Activated CD8-positive, alpha-beta T cell treated with anti-CD3 and anti-CD28 coated beads for 36 hours (primary cell): ENCODE measurements at places on chromosomes 13 and 19. TPM values are rescaled to one million over a fixed set of nuclear protein-coding genes. Genes with fewer than 3 reads are reported as not detected.

The CYP2A6 gene
- total RNA-seq: not detected

The PDE4A gene
- total RNA-seq: 25.5 TPM

The RUBCNL gene
- 0.74 TPM for total RNA-seq

GRCh38 chr13:44769686-44770085 is 193.6 kb upstream of the TSC22D1 start:
- no peak for DNase-seq

- DNase-seq: peak; percentile 48
These were observed 475 bp downstream of the MRPL57 start for GRCh38 chr13:21176982-21177284.

DNA sequence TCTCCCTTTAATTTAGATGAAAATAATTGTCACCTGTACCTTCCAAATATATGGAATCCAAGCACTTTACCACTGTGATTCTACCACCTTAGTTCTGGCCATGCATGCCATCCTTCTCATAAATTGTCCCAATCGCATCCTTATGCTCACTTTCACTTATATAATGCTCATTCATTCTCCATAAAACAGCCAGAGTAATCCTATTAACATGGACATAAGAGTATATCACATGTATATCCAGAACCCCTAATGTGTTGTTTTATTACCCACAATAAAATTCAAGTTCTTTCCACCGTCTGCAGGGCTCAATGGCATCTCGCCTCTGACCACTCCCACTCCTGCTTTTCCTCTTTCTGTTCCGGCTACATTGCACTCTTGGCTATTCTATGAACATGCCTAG is 597.5 kb upstream of the MIR17HG start:
- DNase-seq: no peak

DNA sequence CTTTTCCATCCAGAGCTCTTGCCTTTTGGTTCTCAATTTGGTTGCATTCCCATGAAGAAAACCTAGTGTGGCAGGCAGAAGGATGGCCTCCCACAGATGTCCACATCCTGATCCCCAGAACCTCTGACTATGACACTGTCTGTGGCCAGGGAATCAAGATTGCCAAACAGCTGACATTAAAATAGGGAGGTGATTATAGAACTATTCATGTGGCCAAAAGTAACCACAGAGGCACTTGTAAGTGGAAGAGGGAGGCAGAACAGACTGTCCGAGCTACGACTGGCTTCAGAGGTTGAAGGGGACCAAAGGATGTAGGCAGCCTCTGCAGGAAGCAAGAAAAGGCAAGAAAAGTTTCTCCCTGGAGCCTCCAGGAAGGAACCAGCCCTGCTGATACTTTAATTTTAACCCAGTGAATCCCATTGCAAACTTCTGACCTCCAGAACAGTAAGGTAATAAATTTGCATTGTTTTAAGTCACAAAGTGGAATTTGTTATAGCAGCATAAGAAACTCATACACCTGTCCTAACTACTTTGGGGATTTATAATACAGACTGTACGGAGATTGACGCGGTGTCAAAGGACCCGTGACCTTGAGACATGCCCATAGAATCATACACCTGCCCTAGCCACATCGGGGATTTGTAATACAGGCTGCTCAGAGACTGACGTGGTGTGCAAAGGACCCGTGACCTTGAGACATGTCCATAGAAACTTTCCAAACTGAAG is 106.5 kb downstream of the ATP11A start:
- DNase-seq: no peak

- DNase-seq: no peak
These were observed 7.1 kb upstream of the POU4F1 start for GRCh38 chr13:78610381-78610883.

DNA sequence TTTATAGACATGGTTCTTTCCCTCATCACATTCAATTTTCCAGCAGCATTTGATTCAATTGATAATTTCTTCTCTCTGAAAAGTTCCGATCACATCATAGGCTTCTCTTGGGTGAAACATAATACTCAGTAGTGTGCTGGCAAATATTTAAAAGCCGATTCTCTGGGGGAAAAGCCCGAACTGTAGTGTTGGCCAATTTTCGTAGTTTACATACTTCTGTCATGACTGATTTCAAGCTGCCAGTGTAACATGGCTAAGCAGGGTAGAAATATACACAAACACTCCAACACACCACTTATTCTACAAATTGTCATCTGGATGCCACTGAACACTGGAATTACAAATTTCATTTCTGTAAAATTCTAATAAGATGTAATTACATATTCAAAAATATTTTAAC is 56.1 kb upstream of the FREM2 start:
- DNase-seq: no peak

GRCh38 chr19:13784731-13785452 is 10.4 kb upstream of the ZSWIM4 start:
- peak; percentile 85 for DNase-seq

GRCh38 chr13:43094901-43095300 is 71.5 kb downstream of the DNAJC15 start:
- no peak for DNase-seq

GRCh38 chr13:65154661-65155447 is 2075.3 kb downstream of the PCDH9 start:
- DNase-seq: no peak

- DNase-seq: no peak
These were observed 25.7 kb upstream of the PNMA8B start for GRCh38 chr19:46521241-46521868.

- DNase-seq: no peak
These were observed 55.0 kb downstream of the MRPL57 start for GRCh38 chr13:21231426-21231940.

- peak; percentile 54 for DNase-seq
These were observed 11.9 kb upstream of the ZNF57 start for GRCh38 chr19:2888731-2889224.

DNA sequence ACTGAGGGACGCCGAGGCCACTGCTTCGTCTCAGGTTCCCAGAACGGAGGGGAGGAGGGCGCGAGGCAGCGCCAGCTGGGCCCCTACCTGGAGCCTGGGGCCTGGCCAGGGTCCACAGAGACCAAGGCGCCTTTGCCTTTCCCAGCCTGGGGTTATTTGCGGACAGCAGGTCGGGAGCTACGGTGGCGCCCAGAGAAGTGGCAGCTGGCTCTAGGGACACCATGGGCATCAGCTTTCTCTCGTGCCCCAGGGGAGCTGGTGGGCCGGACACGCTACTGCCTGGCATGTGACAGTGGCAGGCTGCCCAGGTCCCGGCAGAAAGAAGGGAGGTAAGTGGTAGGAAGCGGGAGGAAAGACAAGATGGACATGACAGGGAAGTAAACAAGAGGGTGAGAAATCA is 19.0 kb downstream of the AKT2 start:
- DNase-seq: no peak

GRCh38 chr13:59587971-59588716 is 575.6 kb downstream of the DIAPH3 start:
- DNase-seq: no peak

DNA sequence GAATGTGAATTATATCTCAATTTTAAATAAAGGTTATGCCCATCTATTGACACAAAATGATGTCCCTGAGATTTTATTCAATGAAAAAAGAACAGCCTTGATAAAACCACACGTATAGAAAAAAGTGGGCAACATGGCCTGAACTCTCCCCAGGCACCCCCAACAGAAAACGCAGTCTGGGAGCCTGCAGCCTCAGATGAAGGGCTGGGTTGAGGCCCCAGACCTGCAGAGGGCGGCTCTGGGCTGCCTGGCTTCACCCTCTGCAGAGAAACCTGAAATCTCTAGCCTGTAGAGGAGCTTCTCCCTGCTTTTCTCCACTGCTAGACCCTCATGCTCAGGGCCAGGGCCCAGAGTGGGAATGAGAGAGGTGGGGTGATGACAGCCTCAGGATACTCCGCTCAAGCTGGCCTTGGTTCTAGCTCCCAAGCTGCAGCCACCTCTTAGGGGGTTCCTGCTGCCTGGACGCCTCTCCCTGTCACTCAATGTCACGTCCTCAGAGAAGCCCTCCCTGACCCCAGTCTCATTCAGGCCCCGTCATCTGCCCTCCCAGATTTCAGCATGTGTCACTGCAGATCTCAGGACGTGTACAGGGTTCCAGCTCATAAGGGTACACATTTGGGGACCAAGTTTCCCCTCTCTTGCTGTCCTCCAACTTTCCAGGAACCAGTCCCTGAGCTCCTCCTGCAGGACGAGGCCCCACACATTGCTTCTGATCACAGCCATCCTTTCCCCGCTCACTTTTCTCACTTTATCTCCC is 1.8 kb downstream of the MBD3 start:
- peak; percentile 63 for DNase-seq

GRCh38 chr13:93004919-93005318 is 221.7 kb upstream of the GPC6 start:
- no peak for DNase-seq
